ENCODE measurements at places on chromosomes 4 and X.

DNA sequence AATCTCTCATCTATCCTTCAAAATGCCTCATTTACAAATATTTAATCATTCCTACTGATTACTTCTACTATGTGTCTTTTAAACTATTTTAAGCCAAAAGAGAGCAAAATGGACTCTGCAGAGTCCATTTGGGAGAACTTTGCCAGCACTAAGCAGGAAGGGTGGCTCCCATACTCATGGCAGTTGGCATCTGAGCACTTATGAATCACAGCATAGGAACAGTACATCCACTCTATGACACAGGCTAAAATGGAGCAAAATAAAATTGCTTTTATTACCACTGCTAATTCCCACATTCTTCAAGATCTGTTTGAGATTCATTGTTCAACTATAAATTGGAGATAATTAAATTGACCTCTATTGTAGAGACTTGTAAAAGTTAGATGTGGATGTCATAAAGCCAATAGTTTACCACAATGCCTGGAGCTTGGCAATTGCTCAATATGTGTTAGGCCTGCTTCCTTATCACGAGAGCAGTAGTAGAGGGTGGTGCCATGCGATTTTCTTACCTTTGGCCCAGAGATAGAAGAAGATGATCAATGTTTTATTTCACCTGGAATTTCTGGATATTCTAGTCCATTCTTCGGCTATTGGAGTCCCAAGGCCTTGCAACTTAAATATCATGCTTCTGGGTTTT, 19.1 kb downstream of the HPGD start:
- DNase-seq = no peak

GRCh38 chrX:132532913-132533312, 44.1 kb upstream of the MBNL3 start:
- DNase-seq = no peak

DNA sequence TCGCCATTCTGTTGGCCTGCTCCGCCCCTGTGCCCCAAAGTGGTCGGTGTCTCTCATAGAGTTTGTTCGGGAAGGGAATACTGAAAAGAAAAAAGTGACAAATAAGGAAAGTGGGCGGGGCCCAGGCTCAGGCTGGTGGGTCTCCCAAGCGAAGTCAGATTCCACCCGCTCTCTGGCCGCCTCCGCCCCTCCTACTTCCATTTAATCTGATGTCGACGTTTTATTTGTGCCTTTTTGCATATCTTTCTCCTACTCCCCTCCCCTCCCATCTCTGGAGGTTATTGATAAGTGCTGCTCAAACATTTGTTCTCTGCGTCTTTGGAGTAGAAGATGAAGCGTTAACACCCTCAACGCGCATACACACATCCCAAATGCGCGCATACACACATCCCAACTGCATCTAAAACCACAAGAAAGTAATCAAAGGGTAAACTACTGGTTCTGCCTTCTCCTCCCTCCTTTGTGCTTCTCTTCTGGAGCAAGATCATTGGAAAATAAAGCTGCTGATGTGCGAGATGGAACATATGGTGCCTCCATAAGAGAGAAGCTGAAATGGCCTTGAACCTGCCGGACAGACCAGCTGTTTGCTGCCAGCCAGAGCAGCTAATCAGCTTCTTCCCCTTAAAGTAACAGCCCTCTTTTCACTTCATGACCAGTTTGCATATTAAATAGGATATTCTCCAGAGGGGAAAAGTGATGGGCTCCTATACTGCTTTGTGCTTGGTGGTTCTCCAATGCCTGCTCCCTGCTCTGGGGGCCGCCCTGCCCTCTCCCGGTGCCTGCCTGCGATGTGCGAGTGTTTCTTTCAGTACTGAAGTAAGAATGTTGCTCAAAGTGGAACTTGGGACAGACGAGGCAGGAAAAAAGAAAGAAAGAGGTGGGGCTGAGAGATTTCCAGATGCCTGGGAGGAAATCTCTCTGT, 3.1 kb downstream of the MAMLD1 start:
- no peak for DNase-seq

DNA sequence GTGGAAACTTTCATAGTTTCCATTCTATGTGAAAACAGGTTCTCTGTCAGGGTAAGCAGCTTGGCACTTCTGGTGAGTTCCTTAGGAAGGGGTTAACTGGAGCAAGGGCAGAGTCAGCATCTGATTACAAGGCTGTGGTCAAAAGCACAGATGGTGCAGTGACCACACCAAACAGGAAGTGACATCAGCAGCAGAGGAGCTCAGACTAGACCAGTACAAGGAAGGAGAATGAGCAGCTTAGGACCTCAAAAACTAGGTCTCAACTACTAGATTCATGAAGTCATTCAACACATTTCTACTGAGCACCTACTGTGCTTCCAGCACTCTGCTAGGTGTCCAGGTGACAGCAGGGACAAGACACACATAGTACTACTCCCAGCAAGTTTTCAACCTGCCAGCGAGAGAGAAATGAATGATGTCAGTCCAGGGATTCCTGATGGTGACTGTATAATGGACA, 130.2 kb downstream of the AMELX start:
- DNase-seq = no peak

DNA sequence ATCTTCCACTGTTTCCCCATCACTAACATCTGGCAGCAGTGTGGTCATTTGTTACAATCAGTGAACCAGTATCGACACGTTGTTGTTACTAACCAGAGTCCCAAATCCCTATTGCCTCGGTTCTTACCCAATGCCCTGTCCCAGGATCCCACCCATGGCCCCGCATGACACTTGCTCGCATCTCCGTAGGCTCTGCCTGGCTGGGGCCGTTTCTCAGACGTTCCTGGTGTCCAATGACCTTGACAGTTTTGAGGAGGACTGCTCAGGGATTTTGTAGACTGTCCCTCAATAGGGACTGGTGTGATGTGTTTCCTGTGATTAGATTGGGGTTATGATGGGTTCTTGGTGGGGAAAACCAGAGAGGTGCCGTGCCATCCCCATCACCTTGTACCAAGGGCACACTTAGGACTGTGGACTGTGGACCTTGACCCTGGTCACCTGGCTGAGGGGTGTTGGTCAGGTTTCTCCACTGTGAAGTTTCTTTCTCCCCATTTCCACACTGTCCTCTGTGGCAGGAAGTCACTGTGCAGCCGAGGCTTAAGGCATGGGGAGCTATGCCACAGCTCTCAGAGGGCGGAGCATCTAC, 108.4 kb downstream of the ADRA2C start:
- DNase-seq = no peak

GRCh38 chr4:121668368-121669162, 28.2 kb downstream of the ANXA5 start:
- no peak for DNase-seq

- no peak for DNase-seq
Measured at GRCh38 chr4:38463268-38463958, 200.6 kb upstream of the KLF3 start.

GRCh38 chr4:130131536-130131935, 1035.6 kb downstream of the C4orf33 start:
- no peak for DNase-seq

GRCh38 chrX:9912351-9913145, 54.6 kb upstream of the CLDN34 start:
- DNase-seq = no peak

- no peak for DNase-seq
Measured at GRCh38 chrX:152798945-152799344, 29.5 kb upstream of the MAGEA6 start.

DNA sequence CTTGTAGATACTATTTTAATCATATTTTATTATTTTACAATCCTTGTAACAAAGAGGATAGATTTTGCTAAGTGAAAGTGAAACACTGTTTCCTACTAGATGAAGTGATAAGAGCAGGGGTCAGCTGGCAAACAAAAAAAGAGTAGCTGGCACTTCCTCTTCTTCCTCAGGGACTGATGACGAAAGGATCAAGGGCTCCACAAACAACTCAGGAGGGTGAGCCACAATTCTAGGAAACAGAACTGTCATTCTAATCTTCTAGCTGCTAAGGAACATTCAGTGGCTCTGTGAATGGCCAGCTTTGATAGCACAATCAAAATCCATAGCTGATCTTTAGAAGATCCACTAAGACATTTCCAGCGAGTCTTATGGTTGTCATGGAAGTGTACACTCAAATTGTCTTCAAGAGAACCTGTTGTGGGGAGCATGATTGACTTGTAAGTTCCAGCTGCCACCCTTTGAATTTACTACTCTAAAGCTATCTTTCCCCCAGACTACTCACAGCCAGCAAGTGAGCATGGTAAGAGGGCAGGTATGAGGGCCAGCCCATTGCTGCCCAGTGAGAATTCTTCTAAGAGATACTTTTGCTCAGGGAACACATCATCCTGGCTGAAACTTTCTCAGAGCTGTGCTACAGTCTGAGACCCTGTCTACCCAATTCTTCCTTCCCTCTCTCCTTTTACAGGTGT, 275.7 kb upstream of the RASGEF1B start:
- no peak for DNase-seq

DNA sequence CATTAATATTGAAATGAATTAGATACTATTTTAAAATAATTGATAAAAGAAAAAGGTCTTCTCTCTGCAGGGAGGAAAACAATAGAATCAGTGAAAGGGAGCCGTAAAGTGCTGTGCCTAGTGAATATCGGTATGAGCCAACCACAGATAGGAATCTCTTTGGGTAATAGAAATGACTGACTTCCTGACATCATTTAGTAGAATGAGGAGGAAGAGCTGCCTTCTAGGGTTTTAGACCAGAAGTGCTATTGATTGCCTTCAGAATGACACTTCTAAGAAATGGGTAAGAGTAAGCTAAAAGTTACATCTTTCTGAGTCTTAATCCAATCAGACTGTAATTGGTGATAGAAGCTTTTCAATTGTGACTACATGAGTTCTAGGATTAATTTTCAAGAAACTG, 134.0 kb upstream of the MAP9 start:
- no peak for DNase-seq

DNA sequence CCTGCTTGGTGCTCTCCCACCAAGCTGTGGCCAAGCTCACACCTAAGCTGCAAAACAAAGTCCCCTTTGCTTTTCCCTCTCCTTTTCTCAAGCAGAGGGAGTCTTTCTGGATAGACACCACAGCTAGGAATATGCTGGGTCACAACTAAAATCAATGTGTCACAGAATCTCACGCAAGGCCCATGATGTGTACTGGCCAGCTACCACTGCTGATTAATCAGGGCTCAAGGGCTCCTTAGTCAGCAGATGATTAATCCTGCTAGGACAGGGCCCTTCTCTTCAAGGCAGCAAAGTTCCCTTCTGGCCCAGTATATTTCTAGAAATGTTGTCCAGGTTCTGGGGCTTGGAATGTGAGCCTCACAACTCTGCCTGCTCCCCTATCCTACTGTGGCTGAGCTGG, 32.0 kb upstream of the TENT5D start:
- DNase-seq = no peak

- no peak for DNase-seq
Measured at GRCh38 chr4:86898562-86898961, 6.3 kb upstream of the C4orf36 start.

DNA sequence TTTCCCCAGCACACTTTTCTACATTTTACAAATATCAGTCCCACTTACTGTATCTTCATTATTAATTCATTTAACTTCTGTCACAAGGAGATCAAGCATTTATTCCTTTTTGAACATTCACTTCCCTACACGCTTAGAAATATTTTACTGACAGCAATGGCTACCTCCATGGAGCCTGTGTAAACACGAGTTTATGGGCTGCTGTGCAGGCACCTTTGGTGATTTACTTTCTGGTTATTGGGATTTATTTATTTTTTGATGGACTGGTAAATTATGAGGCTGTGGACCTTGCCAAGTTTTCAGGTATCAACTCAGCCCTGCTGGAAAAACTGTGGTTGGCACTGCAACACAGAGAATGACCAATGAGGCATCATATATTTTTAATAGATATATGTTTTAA, 45.4 kb upstream of the PAQR3 start:
- DNase-seq = no peak

GRCh38 chr4:129350834-129351721, 255.1 kb downstream of the C4orf33 start:
- no peak for DNase-seq

- no peak for DNase-seq
Measured at GRCh38 chr4:150136036-150136435, 57.8 kb downstream of the DCLK2 start.

- no peak for DNase-seq
Measured at GRCh38 chrX:132565273-132565672, 76.4 kb upstream of the MBNL3 start.

- DNase-seq = no peak
Measured at GRCh38 chr4:87103691-87104187, 116.7 kb downstream of the KLHL8 start.

GRCh38 chrX:74788545-74789086, 136.6 kb downstream of the NEXMIF start:
- DNase-seq = no peak

DNA sequence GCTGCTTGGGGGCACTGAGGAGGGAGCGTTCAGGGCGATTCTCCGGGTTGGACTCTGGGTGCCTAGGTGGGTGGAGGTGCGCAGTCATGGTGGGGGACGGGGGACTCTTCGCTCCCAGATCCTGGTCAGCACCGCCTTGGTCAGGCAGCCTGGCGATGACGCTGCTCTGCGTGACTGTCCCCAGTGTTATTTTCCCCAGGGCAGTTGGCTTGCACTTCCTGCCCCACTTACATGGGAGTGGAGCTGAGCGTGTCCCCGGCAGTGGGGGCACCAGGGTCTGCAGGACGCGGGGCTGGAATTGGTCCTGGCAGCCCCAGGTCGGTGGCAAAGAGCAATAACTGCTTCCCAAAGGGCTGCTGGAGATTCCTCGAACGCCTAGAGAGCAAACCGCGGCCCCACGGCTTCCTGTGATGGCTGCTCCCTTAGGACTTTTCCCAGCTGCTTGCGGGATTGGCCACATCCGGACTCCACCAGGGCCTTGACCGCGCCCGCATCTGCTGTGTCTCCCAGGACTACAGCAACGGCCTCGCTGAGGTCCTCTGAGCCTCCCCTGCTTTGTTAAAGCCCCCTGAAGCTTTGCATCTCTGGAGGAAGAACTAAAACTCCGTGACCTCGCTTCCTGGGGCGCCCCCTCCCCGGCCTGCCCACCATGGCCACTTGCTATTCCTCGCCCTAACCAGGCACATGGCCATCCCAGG, 35.3 kb upstream of the GPR78 start:
- DNase-seq = no peak

- no peak for DNase-seq
Measured at GRCh38 chrX:137684591-137684990, 118.7 kb downstream of the ZIC3 start.
